ENCODE measurements at places on chromosomes 2 and 18.

DNA sequence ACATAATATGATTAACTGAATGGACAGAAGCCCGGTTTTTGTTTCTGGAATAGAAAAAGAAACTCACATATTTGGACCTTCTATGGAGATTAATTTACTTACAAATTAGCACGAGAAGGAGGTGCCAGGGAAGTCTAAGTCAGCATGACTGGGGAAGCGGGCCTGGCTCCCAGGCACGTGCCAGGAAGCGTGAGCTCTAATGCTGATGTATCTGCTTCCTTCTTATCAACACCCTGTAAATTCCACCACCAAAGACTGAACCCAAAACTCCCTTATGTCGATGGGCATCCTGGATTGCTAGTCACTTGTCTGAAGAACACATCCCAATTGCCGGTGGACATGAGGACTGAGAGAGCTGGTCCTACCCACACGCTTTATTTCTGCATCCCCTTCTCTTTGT is 134.5 kb downstream of the GALNT14 start:
- H3K4me1 ChIP-seq, result no peaks in the 10 kb centered on the region
- DNase-seq, result no peak
- H3K27ac ChIP-seq, result no peak overlapping the region

GRCh38 chr2:216084547-216084946 is 2.8 kb downstream of the TMEM169 start:
- no peaks in the 10 kb centered on the region for H3K36me3 ChIP-seq
- no peak overlapping the region for H3K4me3 ChIP-seq
- DNase-seq, result no peak
- peaks cover 19% of the 10 kb centered on the region for H3K4me1 ChIP-seq
- no peak overlapping the region for H3K27ac ChIP-seq

DNA sequence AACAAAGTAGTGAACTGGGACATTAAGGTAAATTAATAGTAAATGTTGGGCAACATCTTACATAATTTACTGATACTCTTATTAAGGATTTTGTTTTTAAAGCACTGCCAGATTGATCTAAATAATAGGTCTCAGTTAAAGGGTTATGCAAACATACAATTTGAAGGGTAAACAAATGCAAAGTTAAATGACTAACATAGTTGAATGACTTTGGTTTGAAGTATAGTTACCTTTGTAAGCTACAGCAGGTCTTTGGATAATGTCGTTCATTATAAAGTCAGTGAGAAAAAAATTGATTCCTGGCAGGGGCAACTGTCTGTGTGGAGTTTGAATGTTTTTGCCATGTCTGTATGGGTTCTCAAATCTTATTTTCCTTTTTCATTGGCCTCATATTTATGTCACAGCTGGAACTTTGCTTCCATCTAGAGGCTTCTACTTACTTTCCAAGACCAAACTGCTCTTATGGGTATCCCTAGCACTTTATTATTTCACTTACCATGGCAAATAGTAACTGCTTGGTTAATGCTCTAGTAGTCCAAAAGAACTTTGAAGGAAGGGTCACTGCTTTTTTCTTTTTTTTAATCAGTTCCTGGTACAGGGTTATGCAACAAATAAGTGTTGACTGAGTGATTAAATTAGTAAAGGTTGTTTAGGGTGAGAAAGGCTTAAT is 107.8 kb downstream of the NBEAL1 start:
- peaks cover 10% of the 10 kb centered on the region for H3K36me3 ChIP-seq
- no peak overlapping the region for H3K4me3 ChIP-seq
- H3K27me3 ChIP-seq, result no peaks in the 10 kb centered on the region
- no peak for DNase-seq

- no peak for DNase-seq
- H3K4me1 ChIP-seq, result no peaks in the 10 kb centered on the region
- no peaks in the 10 kb centered on the region for H3K36me3 ChIP-seq
Observed at GRCh38 chr2:26584656-26585055, 56.5 kb downstream of the CIB4 start.

- H3K36me3 ChIP-seq, result peaks cover 24% of the 10 kb centered on the region
- H3K4me1 ChIP-seq, result peaks cover 33% of the 10 kb centered on the region
- peak overlapping the region; percentile 77 for H3K4me3 ChIP-seq
- no peak for DNase-seq
Observed at GRCh38 chr2:86439879-86440630, 1.1 kb upstream of the KDM3A start.

DNA sequence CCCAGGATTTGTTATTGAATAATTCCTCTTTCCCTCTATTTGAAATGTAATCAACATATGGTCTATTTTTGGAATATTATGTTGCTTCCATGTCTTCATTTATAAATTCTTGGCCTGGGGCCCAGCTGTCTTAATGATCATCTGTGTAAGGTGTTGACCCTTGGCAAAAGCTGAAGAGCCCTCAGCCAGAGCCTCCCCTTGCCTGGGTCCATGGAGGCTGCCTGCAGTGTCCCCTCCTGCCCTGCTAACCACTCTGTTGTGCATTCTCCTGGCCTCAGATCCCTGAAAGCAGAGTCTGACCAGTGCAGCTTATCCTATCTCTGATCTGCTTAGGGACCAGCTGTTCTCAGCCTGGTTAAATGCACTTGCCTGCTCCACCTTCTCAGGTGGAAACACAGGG is 226.1 kb upstream of the APCDD1 start:
- no peak for DNase-seq
- H3K27ac ChIP-seq, result no peak overlapping the region
- H3K27me3 ChIP-seq, result no peaks in the 10 kb centered on the region
- peaks cover 6% of the 10 kb centered on the region for H3K36me3 ChIP-seq

- H3K27ac ChIP-seq, result no peak overlapping the region
- no peak for DNase-seq
- H3K4me3 ChIP-seq, result no peak overlapping the region
- H3K4me1 ChIP-seq, result peaks cover 10% of the 10 kb centered on the region
- no peaks in the 10 kb centered on the region for H3K36me3 ChIP-seq
Observed at GRCh38 chr2:112839407-112840067, 3.0 kb upstream of the IL1B start.

DNA sequence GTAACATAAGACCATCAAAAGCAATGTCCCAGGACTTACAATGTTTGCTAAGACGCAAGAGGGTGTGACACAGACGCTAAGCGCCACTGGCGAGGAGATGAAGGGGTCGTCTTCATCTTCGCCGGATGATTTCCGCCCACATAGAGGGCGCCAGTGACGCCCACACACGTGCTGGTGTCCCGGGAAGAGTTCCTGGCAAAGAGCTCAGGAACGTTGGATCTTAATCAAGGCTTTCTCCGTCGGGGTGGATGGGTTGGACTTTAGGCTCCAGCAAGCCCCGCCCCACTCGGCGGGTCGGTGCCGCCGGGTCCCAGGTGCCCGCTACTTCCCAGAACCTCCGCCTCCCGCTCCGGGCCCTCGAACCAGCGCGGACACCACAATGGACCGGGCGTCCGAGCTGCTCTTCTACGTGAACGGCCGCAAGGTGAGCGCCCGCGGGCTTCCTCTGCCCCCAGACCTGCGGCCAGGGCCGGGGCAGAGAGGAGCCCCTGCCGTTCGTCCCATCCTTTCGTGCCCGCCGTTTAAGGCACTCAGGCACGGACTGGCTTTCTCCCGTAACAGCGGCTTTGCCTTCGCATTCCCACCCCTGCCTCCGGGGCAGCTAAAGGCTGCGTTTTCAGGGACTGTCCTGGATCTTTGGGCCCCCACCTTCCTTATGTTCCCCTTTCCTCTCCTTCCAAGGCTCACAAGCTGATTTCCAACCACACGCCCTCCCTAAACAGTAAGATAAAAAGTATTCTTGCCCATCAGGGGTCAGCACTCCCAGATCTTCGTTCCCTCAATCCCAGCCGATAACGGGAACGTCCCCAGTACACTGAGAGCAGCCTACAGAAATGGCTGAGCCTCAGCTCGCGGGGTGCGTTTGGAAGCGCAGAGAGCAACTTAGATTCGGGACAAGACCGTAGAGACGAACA is at the start of gene AOX1:
AOX1 (plus strand) TSS at position 285 of the 914 bp plus-strand sequence; CDS start at position 380, 95 bp downstream.
- peak; percentile 90 for DNase-seq
- H3K4me1 ChIP-seq, result peaks cover 8% of the 10 kb centered on the region
- H3K27ac ChIP-seq, result no peak within 1 kb of the TSS
- peaks cover 1% of the 10 kb centered on the region for H3K27me3 ChIP-seq
- H3K36me3 ChIP-seq, result no peaks in the 10 kb centered on the region

DNA sequence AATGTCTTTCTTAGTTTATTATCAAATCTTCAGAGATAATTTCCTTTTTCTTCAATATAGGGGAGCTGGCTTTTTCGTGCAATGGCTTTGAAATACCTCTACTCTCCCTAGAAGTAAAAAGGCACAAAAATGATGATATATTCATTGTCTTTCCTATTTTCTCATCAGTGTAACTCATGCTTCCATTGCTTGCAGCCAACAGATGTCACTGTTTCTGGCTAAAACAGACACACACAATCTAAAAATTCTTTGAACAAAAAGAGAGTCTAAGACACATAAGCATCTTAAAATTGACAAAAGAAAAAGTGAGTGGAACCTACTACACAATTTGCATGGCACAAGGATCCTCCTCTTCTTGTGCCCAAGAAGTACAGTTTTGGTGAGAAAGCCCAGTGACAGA is 448.7 kb upstream of the VRK2 start:
- no peak overlapping the region for H3K27ac ChIP-seq
- H3K36me3 ChIP-seq, result no peaks in the 10 kb centered on the region
- peaks cover 7% of the 10 kb centered on the region for H3K4me1 ChIP-seq
- no peaks in the 10 kb centered on the region for H3K27me3 ChIP-seq

DNA sequence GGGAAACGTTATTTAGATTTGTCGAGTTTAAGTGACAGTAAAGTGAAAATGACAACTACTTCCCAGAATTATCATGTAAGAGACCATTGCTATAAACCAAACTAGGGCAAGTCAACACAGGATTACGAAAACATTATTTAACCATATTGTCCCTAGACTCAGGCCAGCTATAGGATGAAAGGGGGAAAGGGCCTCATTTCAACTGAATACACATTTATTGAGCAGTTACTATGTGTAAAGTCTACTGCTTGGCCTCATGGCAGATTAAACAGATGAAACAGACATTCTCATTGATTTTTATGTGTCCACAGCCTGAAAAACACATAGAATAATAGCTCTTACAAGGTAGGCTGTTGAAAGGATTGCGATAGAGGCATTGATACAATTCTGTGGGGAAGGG is 32.7 kb downstream of the ARHGEF33 start:
- H3K27me3 ChIP-seq, result peaks cover 2% of the 10 kb centered on the region
- no peak overlapping the region for H3K27ac ChIP-seq
- no peaks in the 10 kb centered on the region for H3K4me1 ChIP-seq
- H3K36me3 ChIP-seq, result peaks cover 1% of the 10 kb centered on the region
- H3K4me3 ChIP-seq, result no peak overlapping the region

- DNase-seq, result no peak
- no peak overlapping the region for H3K4me3 ChIP-seq
- no peaks in the 10 kb centered on the region for H3K36me3 ChIP-seq
- no peaks in the 10 kb centered on the region for H3K4me1 ChIP-seq
- H3K27ac ChIP-seq, result no peak overlapping the region
Observed at GRCh38 chr2:241040081-241040803, 41.8 kb downstream of the SNED1 start.

DNA sequence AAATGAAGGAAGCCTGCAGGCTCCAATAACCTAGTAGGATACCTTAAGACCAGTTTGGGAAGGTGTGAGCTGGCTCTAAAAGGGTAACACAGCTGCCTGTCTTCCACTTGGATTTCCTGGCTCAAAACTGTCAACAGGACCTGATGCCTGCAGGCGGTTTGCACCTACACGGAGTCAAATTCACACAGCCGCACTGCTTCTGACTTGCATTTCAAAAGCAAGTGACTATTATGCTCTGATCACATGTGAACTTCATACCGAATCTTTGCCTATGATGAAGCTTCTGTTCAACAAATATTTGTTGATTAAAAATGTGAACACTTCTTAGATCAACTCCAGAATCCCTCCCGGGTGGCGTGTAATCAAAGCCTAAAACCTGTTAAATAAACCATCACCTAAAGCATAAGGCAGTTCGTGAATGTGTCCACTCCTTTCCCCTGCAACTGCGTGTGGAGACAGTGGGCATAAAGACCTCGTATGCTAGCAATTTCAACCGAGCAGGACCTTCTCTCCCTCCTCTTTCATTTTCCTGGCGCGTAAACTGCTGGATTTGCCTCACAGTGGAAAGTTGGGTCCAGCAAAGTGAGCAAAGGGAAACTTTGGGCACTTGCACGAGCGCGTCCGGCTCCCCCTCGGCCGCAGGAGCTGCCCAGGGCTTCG is 784 bp downstream of the CRACDL start:
- no peaks in the 10 kb centered on the region for H3K36me3 ChIP-seq
- H3K4me3 ChIP-seq, result peak overlapping the region; percentile 60
- H3K4me1 ChIP-seq, result peaks cover 60% of the 10 kb centered on the region
- peak overlapping the region; percentile 4 for H3K27ac ChIP-seq

DNA sequence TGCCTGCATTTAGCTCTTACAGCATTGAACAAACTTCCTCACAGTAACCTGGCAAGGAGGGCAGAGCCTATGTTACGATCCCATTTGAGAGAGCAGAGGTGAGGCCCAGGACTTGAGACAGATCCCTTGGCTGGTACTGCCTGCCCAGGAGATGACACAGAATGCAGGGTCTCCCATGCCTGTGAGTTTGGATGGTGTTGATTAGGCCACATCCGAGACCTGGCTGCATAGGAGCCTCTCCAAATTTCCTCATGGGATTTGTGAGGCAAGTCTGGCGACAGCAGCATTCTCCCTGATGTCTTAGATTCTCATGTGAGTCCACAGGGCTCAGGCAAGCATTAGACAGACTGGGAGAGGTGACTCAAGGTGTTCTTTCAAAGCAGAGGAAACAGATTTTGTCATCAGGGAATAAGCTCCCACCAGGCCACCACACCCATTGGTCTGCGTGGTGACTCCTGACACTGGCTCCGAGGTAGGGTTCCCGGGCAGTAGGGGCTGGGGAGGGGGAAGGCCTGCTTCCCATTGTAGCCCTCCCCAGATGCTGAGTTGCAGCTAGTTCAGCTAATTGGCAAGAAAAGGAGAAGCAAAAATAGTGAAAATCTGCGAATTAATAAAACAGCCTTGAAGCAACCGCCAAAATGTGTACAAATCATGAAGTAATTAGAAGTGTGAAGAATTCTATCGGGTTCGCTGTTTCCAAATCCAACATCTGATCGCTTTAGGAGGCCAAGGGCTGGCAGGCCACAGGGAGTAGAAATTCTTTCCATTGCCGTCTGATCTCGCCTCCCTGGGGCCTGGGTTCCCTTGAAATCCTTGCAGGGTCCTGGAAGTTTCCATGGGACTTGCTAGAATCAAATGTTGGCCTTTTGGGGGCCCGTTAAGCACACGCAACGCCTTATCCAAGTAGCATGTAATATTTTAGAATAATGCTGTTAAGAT is 68.0 kb downstream of the MAPK4 start:
- no peak overlapping the region for H3K4me3 ChIP-seq
- H3K27ac ChIP-seq, result no peak overlapping the region
- no peaks in the 10 kb centered on the region for H3K36me3 ChIP-seq

DNA sequence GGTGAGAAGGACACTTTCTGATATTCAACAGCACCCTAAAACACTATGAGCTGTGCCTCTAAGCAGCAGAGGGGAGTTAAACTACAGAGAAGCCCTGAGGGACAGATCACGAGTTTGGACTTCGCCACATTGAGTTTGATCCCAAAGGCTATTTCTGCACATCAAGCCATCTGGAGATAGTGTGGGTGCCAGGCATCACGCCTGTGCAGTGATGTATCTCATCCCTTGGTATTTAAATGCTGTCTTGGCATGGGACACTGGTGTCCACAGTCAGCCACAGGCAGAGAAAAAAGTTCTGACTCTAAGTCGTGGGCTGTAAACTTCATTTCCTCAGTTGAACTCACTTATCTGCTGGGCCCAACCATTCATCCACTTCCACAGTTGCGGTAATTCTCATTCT is 742.3 kb upstream of the CELF4 start:
- H3K4me1 ChIP-seq, result no peaks in the 10 kb centered on the region
- H3K4me3 ChIP-seq, result no peak overlapping the region
- no peak overlapping the region for H3K27ac ChIP-seq
- no peaks in the 10 kb centered on the region for H3K36me3 ChIP-seq
- no peak for DNase-seq

Data from chondrocyte (in vitro differentiated cells).